Large intestine (tissue), 12 donors: ENCODE measurements at places on chromosomes 1 and 21. TPM values are rescaled to one million over a fixed set of nuclear protein-coding genes. Genes with fewer than 3 reads are reported as not detected.
A peak's percentile ranks its signal among the peaks of the same experiment; 100 is the strongest.

- no peaks in the 10 kb centered on the region for H3K4me1 ChIP-seq
- no peak for DNase-seq
- peaks cover 30% of the 10 kb centered on the region for H3K27me3 ChIP-seq
- no peaks in the 10 kb centered on the region for H3K36me3 ChIP-seq
- H3K4me3 ChIP-seq, result no peak overlapping the region
Observed at GRCh38 chr1:228517655-228518054, 30.5 kb downstream of the RNF187 start.

DNA sequence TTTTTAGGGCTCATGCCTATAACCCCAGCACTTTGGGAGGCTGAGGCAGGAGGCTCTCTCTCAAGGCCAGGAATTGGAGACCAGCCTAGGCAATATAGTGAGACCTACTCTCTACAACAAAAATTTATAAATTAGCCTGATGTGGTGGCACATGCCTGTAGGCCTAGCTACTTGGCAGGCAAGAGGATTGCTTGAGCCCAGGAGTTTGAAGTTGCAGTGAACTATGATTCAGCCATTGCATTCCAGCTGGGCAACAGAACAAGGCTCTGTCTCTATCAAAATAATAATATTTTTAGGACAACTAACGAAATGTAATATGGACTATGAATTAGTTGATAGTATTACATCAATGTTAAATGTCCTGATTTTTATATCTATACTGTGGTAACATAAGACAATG, 68.8 kb upstream of the ARID1A start:
- H3K4me3 ChIP-seq, result no peak overlapping the region
- H3K36me3 ChIP-seq, result no peaks in the 10 kb centered on the region
- peaks cover 5% of the 10 kb centered on the region for H3K4me1 ChIP-seq
- H3K27me3 ChIP-seq, result no peaks in the 10 kb centered on the region
- no peak for DNase-seq

GRCh38 chr1:27001570-27002360, 8.3 kb downstream of the TRNP1 start:
- peaks cover 48% of the 10 kb centered on the region for H3K4me1 ChIP-seq
- H3K27ac ChIP-seq, result peak overlapping the region; percentile 43
- no peak overlapping the region for H3K4me3 ChIP-seq
- H3K27me3 ChIP-seq, result no peaks in the 10 kb centered on the region
- H3K36me3 ChIP-seq, result no peaks in the 10 kb centered on the region
- DNase-seq, result peak; percentile 66

OR14K1 gene
- polyA plus RNA-seq, result not detected

DNA sequence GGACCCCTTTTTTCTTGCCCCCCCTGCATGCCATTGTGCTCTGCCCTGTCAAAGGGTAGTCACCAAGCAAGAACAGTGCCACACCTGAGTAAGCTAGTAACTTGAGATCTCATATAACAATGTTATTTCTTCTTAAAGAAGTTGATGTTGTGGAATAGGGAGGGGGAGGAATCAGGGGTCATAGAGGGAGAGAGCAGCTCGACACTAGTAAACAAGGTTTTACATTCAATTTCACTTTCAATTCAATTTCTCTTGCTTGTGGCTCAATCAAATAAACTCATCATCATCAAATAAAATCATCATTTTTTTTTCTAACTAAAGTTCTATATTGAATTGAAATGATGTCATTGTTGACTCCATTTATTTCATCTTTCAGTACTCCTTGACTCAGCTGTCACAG, 106.4 kb downstream of the CRB1 start:
- no peak overlapping the region for H3K4me3 ChIP-seq
- no peaks in the 10 kb centered on the region for H3K27me3 ChIP-seq
- DNase-seq, result no peak
- H3K27ac ChIP-seq, result no peak overlapping the region
- no peaks in the 10 kb centered on the region for H3K4me1 ChIP-seq

TRIM63 gene
- polyA plus RNA-seq, result 6.4 TPM

DNA sequence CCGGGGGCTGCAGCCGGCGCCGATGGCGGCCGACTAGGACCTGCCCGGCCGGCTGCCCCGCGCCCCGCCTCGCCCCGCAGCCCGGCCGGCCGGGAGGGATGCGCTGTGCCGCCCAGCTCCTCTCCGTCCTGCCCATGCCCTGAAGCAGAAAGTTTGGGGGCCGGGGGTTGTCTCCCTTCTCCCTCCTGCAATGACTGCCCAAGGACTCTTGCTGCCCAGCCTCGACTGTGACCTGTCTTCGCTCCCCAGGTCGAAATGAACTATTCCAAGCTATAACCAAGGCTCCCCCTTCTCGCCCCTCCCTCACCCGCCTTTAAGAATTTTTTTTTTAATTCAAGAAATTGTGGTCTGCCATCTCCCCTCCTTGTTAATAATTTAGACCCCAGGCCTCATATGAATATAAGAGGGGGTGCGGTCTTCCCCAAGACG, 361 bp downstream of the TMCC2 start:
- H3K27me3 ChIP-seq, result peaks cover 43% of the 10 kb centered on the region
- peak overlapping the region; percentile 44 for H3K4me3 ChIP-seq
- DNase-seq, result no peak
- H3K27ac ChIP-seq, result no peak overlapping the region

DNA sequence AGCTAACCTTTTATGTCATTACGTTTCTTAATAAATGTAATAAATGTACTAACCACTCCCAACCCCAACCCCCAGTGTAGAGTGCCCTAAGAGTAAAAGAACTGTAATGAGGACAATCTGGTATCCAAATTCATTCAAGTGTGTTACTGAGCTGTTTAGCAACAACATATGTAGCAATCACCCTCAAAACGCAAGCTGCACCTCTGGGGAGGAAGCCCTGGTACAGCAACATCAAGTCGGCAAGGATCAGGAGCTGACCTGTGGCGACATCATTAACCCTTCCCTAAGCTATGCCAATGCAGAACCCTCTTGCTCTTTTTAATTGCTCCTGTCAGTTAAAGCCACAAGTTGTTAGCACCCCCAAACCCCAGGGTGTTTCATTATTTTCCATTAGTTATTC, 47.1 kb downstream of the STX6 start:
- H3K27me3 ChIP-seq, result no peaks in the 10 kb centered on the region
- no peak overlapping the region for H3K27ac ChIP-seq
- H3K4me3 ChIP-seq, result no peak overlapping the region
- H3K36me3 ChIP-seq, result peaks cover 58% of the 10 kb centered on the region

SLFNL1 gene
- polyA plus RNA-seq, result 0.85 TPM

GRCh38 chr1:62406576-62406975, 30.3 kb upstream of the USP1 start:
- no peaks in the 10 kb centered on the region for H3K36me3 ChIP-seq
- H3K27me3 ChIP-seq, result no peaks in the 10 kb centered on the region
- no peak overlapping the region for H3K4me3 ChIP-seq
- no peaks in the 10 kb centered on the region for H3K4me1 ChIP-seq
- no peak overlapping the region for H3K27ac ChIP-seq
- DNase-seq, result no peak

TMPRSS15 gene
- polyA plus RNA-seq, result 0.01 TPM

GRCh38 chr21:25589887-25590286, 17.4 kb downstream of the MRPL39 start:
- H3K4me1 ChIP-seq, result no peaks in the 10 kb centered on the region
- no peak overlapping the region for H3K4me3 ChIP-seq
- H3K27me3 ChIP-seq, result no peaks in the 10 kb centered on the region

DNA sequence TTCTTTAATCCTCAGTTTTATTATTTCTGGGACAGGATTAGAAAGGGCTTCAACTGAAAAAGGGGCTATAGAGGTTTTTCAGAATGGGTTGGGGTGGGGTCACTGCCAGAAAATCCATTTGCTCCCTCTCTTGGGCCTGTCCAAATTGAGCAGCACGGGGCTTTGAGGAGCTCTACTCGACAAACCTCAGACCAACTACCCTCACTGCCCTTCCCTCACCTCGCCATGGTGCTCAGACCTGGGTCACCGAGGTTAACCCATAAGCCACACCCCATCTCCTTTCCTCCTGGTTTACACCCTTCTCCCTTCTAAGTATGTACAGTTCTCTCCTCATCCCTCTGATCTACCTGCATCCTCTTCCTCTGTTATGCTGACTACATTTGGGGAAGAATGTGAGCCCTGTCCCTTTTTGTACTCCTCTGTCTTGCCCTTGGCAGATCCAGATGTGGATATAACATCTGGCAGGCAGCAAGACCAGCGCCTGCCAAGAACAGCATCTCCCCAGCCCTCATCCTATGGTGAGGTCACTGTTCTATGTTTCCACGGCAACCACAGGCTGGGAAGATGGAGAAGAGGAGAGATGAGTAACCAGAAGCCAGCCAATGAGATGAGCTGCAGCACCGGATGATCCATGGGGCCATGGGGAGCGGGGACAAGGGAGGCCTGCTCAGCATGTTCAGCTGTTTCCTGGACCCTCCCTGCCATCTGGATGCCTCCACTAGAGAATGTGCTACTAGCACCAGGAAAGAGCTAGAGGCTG, 3.7 kb upstream of the FABP3 start:
- peaks cover 55% of the 10 kb centered on the region for H3K4me1 ChIP-seq
- H3K27ac ChIP-seq, result peak overlapping the region; percentile 31
- no peak overlapping the region for H3K4me3 ChIP-seq
- peak; percentile 55 for DNase-seq
- no peaks in the 10 kb centered on the region for H3K27me3 ChIP-seq

GRCh38 chr1:161106431-161106830, 8.3 kb downstream of the KLHDC9 start:
- H3K4me3 ChIP-seq, result no peak overlapping the region
- peaks cover 13% of the 10 kb centered on the region for H3K36me3 ChIP-seq
- no peaks in the 10 kb centered on the region for H3K4me1 ChIP-seq

DNA sequence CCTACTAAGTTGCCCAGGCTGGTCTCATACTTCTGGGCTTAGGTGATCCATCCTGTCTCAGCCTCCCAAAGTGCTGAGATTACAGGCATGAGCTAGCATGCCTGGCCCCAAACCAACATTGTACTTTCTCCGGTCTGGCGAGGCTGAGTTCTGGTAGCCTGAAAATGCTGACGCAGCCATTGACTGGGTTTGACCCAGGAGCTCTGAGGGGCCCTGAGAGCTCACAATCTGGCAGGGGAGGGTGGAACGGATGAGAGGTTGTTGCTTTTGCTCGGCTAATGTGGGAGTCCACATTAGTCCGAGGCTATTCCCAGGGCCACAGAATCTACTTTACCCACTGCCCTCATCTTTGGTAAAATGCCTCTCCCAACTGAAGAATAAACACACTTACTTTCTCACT, 35.1 kb upstream of the PARP1 start:
- peaks cover 28% of the 10 kb centered on the region for H3K27me3 ChIP-seq
- no peaks in the 10 kb centered on the region for H3K4me1 ChIP-seq
- DNase-seq, result no peak
- H3K4me3 ChIP-seq, result no peak overlapping the region

- H3K27me3 ChIP-seq, result no peaks in the 10 kb centered on the region
- H3K4me3 ChIP-seq, result no peak overlapping the region
- no peaks in the 10 kb centered on the region for H3K36me3 ChIP-seq
- no peaks in the 10 kb centered on the region for H3K4me1 ChIP-seq
- H3K27ac ChIP-seq, result no peak overlapping the region
- DNase-seq, result no peak
Observed at GRCh38 chr21:36973986-36974850, 7.7 kb upstream of the HLCS start.

GRCh38 chr1:217924924-217925323, 293.8 kb downstream of the SPATA17 start:
- H3K27ac ChIP-seq, result no peak overlapping the region
- no peak overlapping the region for H3K4me3 ChIP-seq
- peaks cover 22% of the 10 kb centered on the region for H3K27me3 ChIP-seq
- no peaks in the 10 kb centered on the region for H3K36me3 ChIP-seq
